ENCODE measurements at places on chromosomes 16 and 17.

DNA sequence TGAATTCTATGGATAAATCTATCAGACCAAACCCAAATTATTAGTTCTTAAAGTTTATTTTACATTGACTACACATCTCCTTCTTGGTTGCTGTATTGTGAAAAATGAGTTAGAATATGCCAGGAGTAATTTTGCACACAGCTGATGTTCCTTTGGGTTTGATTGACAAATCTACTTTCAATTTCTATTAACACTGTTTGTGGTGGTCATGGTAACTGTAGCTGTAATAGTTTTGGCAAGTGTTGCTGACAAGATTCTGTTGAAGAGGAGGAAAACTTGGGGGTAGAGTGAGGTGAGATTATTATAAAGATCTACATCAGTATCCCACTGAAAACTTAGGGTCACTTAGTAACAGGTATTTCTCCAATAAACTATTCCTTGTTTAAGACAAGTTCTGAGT, 30.3 kb downstream of the MRTFB start:
- DNase-seq = no peak

- no peak for DNase-seq
These were observed 681.4 kb downstream of the CDH11 start for GRCh38 chr16:64440421-64440831.

GRCh38 chr16:79805621-79806020, 205.1 kb upstream of the MAF start:
- no peak for DNase-seq

DNA sequence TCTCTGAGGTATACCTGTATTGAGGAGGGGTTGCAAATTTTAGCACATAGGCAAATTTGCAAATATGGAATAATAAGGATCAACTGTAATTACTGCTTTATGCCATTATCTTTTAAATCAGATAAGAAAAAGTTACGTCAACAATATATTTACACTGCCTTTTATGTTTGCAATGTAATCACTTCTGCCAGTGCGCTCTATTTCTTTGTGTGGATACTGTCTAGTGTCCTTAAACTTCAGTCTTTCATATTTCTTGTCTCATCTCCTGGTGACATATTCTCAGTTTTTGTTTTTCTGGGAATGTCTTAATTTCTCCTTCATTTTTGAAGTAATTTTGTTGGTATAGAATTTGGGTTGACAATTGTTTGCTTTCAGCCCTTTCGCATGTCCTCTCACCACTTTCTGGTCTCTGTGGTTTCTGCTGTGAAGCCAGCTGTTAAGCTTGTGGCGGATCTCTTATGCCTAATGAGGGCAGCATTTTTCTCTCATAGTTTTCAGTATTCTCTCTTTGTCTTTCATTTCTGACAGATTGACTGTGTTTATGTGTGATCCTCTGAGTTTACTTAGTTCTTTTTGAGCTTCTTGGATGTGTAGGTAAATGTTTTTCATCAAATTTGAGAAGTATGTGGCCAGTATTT, 37.6 kb upstream of the ABCC11 start:
- DNase-seq = no peak

DNA sequence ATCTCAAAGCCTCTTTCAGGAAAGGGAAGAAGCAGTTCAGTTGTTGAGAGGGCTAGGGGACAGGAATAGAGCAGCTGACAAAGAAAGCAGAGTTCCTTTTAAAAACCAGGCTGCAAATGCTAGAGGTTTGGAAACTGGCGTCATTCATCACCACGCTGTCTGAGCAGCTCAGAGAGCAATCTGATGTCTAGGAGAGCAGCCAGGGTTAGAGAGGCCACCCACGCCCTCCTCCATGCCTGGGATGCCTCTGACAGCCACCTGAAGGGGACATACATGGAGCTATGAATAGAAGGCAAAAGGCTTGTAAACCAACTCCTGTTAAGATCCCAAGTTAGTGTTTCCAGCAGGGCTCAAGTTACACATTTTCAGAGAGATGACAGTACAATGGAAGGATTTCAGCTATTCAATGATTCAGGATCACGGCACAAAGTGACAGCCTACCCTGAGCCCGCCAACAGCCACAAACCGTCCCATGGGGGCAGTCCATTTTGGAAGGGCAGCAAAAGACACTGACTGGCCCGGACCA, 12.4 kb downstream of the RAB5C start:
- no peak for DNase-seq

All from stimulated activated CD4-positive, alpha-beta T cell treated with anti-CD3 and anti-CD28 coated beads, Interleukin-1b, Interleukin-23, amount 100 ng/mL, for 4 hours (primary cell).